ENCODE measurements at places on chromosomes 4 and X. TPM values are rescaled to one million over a fixed set of nuclear protein-coding genes. Genes with fewer than 3 reads are reported as not detected.

The XK gene
- total RNA-seq = 0.07 TPM

GRCh38 chr4:183377491-183377890, 55.3 kb upstream of the CLDN24 start:
- DNase-seq = no peak

- DNase-seq = no peak
These were observed 59.9 kb downstream of the TRIML1 start for GRCh38 chr4:188198982-188199792.

GRCh38 chr4:184937030-184937710, 81.1 kb upstream of the HELT start:
- no peak for DNase-seq

DNA sequence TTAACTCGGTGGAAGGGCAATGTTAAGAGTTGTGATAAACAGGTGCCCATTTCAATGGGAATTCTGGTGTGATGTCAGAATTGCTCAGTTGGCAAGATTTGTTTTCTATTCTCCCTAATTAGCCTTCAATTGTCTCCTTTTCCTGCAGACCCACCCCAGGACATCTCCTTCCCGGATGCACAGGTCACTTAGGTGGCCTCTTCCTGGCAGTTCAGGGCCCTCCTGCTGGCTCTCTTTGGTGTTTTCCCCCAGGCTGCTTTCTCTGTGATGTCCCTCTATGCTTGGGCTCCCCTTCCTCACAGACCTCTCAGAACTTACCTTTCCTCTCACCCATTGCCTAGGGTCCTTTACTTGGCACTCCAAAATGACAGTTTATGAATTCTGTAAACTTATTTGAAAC, 126.3 kb downstream of the GPAT3 start:
- DNase-seq = no peak

DNA sequence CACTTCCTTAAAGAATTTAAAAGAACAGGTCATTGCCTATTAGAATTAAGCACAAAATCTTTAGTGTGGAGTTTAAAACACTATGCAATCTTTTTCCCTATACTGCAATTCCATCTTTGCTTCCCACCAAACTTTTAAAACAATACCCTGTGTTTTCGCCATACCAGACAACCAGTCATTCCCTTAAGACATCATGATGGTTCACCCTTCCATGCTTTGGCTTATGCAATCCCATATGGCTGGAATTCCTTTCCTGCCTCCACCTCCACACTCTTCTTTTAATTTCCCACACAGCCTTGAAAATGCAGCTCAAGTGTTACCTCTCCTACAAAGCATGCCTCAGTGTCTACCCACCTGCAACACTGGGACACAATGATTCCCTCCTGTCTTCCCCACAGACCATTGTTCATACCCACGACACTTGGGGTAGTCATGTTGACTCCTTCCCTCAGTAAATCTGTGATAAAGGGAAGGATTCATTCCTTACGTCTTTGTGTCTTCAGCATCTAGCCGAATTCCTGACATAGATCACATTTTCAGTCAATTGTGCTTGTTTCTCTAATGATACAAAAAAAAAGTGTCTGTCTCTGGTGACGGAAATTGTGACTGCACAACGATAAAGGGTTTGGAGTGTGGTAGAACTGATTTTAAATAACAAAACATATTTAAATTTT, 166.3 kb downstream of the FNIP2 start:
- DNase-seq = no peak
